ENCODE measurements at places on chromosomes 2 and 18.

GRCh38 chr18:39178166-39178565, 1612.6 kb upstream of the CELF4 start:
- no peak for DNase-seq

- no peak for DNase-seq
These were observed 95.9 kb downstream of the LYPD6B start for GRCh38 chr2:149134335-149134923.

- DNase-seq = no peak
These were observed 15.9 kb downstream of the GALNT3 start for GRCh38 chr2:165778187-165778556.

- DNase-seq = no peak
These were observed 1657.0 kb downstream of the LRP1B start for GRCh38 chr2:140473851-140474250.

DNA sequence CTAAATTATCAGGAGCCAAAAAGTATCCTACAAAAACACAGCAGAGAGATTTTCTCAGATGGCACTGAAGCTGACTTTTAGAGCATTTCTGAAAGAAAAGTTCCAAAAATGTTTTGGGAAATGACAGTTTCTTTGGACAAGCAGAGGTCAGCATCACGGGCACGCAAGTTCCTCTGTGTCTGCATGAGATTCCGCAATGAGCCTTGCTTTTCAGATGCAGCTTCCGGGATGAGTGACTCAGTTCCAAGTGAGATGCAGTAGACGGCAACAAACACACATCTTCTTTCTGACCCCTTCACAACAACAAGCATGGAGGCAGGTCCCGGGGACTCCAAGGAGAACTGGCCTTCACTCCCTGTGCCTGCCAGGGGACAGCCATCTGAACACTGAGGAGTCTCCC, 76.6 kb downstream of the EIPR1 start:
- peak; percentile 3 for DNase-seq

DNA sequence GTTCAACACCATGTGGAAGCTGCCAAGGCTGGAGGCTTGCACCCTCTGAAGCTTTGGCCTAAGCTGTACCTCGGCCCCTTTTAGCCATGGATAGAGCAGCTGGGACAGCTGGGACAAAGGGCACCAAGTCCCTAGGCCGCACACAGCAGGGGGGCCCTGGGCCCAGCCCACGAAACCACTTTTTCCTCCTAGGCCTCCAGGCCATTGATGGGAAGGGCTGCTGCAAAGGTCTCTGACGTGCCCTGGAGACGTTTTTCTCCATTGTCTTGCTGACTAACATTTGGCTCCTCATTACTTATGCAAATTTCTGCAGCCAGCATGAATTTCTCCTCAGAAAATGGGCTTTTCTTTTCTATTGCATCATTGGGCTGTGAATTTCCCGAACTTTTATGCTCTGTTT, 13.7 kb downstream of the RAPGEF4 start:
- no peak for DNase-seq

GRCh38 chr2:152400607-152401214, 65.7 kb downstream of the FMNL2 start:
- DNase-seq = no peak

DNA sequence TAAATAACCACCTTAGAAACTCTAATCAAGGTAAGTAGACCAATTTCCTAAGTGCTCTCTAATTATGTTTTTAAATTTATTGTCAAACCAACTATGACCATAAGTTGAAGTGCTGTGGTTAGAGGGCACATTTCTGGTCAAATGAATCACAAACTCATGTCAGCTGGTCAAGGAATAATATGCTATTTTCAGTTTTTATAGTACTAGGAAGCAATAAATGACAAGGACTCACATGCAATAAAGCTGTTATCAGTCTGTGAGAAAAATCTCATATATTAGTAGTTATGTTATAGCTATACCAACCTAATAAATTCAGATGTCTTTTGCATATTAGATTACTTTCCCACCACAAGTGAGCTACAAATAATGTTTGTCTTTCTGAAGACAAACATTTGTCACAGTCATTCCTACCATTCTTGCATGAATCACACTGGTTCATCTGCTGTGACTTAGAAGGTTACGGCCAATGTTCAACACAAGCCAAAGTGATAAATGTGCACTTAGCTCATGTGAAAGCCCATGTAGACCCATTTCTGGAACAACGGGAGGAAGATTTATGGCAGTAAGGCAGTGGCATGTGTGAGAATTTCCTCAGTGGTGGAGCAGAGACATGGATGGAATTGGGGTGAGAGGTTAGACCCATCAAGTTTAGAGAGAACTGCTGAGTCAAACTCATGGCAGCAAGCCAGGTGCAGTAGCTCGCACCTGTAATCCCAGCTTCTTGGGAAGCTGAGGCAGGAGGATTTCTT, 27.4 kb upstream of the CCNYL1 start:
- DNase-seq = no peak

DNA sequence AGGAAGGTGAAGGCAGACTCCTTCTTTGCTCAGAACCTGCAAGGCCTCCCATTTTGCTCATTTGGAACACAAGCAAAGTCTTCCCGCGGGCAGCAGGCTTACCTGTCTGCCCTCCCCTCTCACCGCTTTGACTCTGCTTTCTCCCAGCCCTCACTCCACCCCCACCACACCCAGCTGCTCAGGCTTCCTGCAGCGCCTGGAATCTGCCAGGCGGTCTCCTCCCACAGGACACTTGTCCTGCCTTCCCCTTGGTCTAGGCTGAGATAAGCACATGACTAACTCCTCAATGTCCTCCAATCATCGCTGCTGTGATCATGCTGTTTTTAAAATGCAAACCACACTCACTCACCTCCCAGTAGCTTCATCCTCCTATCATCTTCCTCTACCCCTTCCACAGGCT, 430.0 kb downstream of the ZNF516 start:
- DNase-seq = no peak
